PC-3 (cell line): ENCODE measurements at places on chromosomes 1 and 21. TPM values are rescaled to one million over a fixed set of nuclear protein-coding genes. Genes with fewer than 3 reads are reported as not detected.

LCE2A gene
- total RNA-seq: not detected in 2 replicates

CR2 gene
- total RNA-seq: not detected in 2 replicates

ASAP3 gene
- total RNA-seq: 12.8 and 17.0 TPM in 2 replicates

SPATA45 gene
- not detected in 2 replicates for total RNA-seq

TTC4 gene
- total RNA-seq: 28.2 and 34.7 TPM in 2 replicates

DR1 gene
- 34.8 and 48.6 TPM in 2 replicates for total RNA-seq

HRNR gene
- total RNA-seq: not detected in 2 replicates

ZNF362 gene
- 10.8 and 17.0 TPM in 2 replicates for total RNA-seq

SHISAL2A gene
- total RNA-seq: not detected in 2 replicates

PPFIA4 gene
- total RNA-seq: 3.4 and 12.1 TPM in 2 replicates

SPRR2F gene
- total RNA-seq: not detected in 2 replicates

FAM3B gene
- total RNA-seq: not detected in 2 replicates

TMOD4 gene
- total RNA-seq: 1.8 and 2.7 TPM in 2 replicates

RABGAP1L gene
- 11.8 and 24.4 TPM in 2 replicates for total RNA-seq

KRTAP19-3 gene
- not detected in 2 replicates for total RNA-seq

ADAM30 gene
- total RNA-seq: not detected in 2 replicates

CA6 gene
- 0.18 TPM in 1 of 2 replicates, not detected in the other for total RNA-seq

OR10Z1 gene
- total RNA-seq: not detected in 2 replicates

DHDDS gene
- total RNA-seq: 49.6 and 52.8 TPM in 2 replicates

MGST3 gene
- 117 and 168 TPM in 2 replicates for total RNA-seq

KRTAP19-2 gene
- not detected in 2 replicates for total RNA-seq

WNT3A gene
- total RNA-seq: 1.0 and 1.5 TPM in 2 replicates

PRPF38B gene
- 20.2 and 21.9 TPM in 2 replicates for total RNA-seq

RIPPLY3 gene
- 10.0 and 11.4 TPM in 2 replicates for total RNA-seq

APCS gene
- not detected in 2 replicates for total RNA-seq

KLF17 gene
- total RNA-seq: 0.26 and 0.58 TPM in 2 replicates

TNFRSF8 gene
- total RNA-seq: 0.12 TPM in 1 of 2 replicates, not detected in the other
